ENCODE measurements at places on chromosomes 4 and X.

DNA sequence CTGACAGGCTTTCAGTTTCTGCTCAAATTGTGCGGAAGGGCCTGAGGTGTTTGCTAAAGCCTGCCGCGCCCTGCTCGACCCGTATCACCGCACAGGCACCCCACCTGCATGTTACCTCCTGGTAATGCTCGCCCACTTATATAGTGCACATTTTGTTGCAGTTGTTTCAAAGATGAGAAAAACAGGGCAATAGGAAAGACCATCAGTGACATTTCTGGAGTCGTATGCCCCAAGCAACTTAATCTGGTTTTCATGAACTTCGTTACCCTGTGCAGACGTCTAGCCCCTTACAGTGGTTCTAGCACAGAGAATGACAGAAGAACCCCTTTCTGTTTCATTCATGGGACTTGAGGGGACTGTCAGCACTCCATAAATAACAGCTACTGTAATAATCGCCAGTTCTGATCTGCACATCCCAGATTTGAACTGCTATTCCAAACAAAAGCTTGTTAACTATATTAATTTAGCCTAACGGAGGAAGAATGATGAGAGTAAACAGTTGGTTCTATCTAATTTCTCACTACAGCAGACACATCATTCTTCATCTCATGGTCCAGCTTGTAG lies 940 bp upstream of the DCTD start:
- DNase-seq: no peak

- no peak for DNase-seq
These were observed 184.9 kb downstream of the FRAS1 start for GRCh38 chr4:78242071-78242470.

- no peak for DNase-seq
These were observed 165.7 kb downstream of the DCLK2 start for GRCh38 chr4:150243932-150244331.

- DNase-seq: no peak
These were observed 416.3 kb downstream of the PCDH10 start for GRCh38 chr4:133565379-133565778.

- DNase-seq: no peak
These were observed 5.7 kb downstream of the TCEAL3 start for GRCh38 chrX:103613362-103613890.

- DNase-seq: no peak
These were observed 4.5 kb downstream of the DCHS2 start for GRCh38 chr4:154487145-154487544.

DNA sequence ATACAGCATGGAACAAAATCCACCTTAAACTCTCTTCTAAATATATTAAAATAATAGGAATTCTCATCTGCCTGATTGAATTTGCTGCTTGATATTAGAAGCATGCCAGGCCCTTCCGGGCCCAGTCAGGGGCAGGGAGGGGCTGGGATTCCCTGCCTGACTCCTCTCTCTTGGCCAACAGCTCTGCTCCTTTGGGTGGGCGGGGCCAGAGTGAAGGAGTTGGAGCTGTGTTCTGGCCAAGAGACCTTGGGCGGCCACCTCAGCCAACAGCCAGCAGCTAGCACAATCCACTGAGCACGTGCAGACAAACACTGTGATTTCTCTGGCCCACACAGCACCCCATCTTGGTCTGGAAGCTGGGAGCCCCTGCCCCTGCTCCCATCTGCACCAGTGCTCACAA lies 140.3 kb downstream of the PJA1 start:
- DNase-seq: no peak

DNA sequence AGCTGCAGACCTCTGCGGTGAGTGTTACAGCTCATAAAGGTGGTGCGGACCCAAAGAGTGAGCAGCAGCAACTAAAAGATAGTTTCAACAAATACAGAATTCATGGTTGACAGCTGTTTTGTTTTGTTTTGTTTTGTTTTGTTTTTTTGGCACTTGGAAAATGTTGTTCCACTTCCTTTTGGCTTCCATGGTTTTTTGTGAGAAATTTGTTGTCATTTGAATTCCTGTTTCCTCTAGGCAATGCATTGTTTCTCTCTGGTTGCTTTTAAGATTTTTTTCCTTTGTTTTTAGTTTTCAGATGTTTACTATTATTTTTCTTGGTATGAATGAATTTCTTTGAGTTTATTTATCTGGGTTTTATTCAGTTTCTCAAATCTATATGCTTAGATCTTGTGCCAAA lies 229.4 kb downstream of the MID1IP1 start:
- no peak for DNase-seq

DNA sequence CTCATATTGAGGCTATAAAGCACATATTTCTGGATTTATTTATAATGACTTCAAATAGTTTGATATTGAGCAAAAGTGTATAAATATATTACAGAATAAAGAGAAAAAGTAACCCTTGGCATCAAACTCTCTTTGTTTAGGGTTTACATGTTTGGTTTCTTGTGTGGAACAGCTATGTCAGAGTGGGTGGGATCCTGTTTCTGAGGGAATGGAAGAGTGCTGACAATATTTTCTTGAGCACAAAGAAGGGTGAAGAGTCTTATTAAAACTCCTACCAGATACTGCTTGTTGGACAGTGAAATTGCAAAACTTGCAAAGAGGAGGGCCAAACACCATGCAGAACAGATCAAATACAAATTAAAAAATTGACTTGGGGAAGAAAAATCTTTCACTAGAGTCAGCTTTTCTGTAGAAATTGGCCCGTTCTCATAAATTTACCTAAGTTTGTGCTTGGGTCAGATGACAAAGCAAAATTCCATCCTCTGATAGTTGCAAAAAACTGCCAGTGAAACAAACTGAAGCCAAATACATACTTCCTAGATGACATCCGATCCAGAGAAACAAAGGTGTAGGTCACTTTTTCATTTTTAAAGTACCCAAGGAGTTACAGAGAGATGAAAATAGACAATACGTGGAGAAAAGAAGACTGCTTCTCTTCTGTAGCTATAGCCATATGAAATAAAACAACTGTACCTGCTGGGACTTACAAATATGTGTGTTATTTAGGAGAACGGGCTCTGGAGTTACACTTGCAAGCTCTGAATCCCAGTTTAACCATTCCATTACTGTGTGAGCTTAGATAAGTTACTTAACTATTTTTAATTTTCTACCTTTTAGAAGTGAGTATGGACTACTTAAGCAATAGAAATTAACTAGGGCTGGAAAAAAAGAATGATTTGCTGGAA lies 133.3 kb downstream of the MAML3 start:
- DNase-seq: no peak

GRCh38 chr4:96056346-96056934 lies 216.5 kb downstream of the PDHA2 start:
- no peak for DNase-seq

GRCh38 chrX:4240541-4241194 lies 527.2 kb upstream of the PRKX start:
- DNase-seq: no peak
